Epithelial cell of proximal tubule (primary cell): ENCODE measurements at places on chromosomes 3 and 15. TPM values are rescaled to one million over a fixed set of nuclear protein-coding genes. Genes with fewer than 3 reads are reported as not detected.

POPDC2 gene
- 0.06 and 0.51 TPM in 2 replicates for total RNA-seq

GRCh38 chr15:97881346-97881965, 79.0 kb upstream of the ARRDC4 start:
- no peak for DNase-seq

DNA sequence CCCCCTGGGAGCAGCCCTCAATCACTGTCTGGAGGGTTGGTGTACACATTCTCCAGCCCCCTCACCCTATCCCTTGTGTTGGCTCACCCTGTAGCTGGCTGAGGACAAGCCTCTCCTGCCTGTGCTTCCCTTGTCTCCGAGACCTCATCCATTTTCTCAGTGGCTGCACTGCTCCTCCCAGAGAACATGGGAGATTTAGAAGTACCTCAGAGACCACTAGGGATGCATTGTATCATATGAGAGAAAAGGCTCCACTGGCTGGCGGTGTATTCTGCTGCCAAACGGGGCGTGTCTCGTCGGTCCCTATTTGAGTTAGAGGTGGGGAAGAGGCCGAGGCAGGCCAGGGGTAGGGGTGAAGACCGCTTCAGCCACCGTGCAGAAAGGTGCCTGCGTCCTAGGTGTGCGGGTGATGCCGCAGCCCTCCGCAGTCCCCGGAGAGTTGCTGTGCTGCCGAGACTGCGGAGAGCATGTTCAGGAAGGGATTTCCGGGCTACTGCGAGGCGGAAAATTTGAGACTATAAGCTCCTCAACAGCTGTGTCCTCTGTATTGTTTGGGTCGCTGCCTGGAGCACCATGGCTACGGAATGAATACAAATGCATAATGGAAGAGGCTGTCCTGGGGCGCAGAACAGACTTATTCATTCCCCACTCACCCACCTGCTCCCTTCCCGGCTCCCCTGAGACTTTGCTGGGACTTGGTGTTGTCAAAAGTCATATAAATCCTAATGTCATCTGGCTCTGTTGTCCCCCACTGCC, 43.8 kb downstream of the SPSB4 start:
- DNase-seq: no peak

SMCO1 gene
- total RNA-seq: not detected in 2 replicates

ATP8B4 gene
- total RNA-seq: not detected in 2 replicates

- peak; percentile 38 for DNase-seq
Measured at GRCh38 chr3:179037351-179037750, 34.3 kb downstream of the ZMAT3 start.
